Left hindlimb (tissue), 1 donor: ENCODE measurements at places on chromosomes 5 and 9.

GRCh38 chr9:87383344-87384150 is 114.1 kb upstream of the DAPK1 start:
- DNase-seq = no peak

DNA sequence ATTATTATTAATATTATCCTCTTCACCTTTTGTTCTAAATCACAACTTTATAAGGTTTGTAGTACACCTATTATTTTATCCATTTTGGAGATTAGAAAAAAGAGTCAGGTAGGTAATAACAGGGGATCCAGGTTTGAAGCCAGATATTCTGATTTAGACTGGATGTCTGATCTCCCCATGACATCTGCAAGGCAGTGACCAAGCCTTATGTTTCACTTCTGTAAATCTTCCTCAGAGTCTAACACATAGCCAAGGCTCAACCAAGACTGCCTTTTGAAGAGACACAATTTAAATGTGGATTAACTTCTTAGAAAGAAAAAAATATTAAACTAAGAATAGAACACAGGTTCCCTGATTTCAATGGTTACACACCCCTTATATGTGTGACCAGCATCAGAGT is 44.2 kb downstream of the CETN3 start:
- no peak for DNase-seq

- no peak for DNase-seq
Observed at GRCh38 chr5:128121651-128122050, 38.1 kb downstream of the SLC12A2 start.

DNA sequence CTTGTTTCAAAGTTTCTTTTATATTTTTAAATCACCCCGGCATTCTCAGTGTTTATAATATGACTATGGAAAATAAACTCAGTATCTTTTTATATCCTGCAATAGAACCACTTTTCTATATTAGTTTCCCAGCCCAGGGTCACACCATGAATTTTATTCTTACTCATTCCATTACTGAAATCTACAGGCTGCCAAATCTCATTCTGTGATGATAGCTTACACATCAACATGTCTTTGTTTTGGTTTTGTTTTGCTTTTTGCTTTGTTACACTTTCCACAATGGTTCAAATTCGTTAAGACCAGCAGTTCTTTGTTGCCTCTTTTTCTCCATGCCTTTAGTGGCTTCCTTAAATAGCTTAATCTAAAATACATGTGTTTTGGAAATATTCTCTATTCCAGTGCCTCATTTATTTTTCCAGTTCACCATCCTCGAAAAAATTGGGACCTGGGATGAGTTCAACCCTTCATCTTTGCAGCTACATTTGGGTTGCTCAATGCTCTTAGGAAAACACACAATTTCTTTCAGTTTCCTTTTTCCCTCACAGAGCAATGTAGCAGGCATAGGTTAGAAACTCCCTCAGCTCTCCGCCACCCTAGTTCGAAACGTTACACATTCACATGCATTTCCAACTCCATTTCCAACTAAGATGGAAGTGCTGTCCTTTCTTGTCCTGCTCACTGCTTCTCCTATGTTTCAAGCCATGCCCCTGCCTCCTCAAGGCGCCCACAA is 1146.3 kb downstream of the MAT2B start:
- no peak for DNase-seq

DNA sequence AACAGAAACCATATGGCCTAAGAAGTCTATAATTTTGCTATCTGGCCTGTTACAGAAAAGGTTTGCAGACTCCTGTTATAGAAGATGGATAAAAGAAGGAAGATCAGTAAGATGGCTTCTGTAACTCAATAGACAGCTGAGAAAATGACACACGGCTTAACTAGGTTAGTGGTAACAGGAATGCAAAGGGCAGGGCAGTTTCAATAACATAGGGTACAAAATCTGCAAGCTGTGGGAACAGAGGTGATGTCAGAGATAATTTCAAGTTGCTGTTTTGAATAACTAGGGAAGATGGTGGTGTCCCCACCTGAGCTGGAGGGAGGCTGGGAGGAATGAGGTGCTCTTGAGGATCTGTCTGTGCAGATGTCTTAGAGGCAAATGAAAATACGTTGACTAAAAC is 106.5 kb downstream of the GLIS3 start:
- no peak for DNase-seq

- DNase-seq = no peak
Observed at GRCh38 chr9:109286981-109287380, 33.9 kb downstream of the EPB41L4B start.
